ENCODE measurements at places on chromosomes 5 and 9. TPM values are rescaled to one million over a fixed set of nuclear protein-coding genes. Genes with fewer than 3 reads are reported as not detected.

DNA sequence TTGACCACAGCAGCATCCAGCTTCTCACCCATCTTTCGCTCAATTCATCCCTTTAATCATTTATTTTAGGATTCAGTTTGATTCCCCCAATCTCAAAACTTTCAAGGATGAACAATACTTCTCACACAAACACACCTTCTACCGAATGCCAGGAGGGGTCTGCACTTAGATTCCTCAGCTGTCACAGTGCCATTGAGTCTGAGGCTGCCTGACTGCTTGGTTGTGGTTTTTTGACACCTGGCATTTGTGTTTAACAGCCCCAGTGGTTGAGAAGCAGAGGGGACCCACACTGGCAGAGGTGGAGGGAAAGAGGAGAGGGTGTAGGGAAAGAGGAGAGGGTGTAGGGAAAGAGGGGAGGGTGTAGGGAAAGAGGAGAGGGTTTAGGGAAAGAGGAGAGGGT is 54.9 kb downstream of the PALM2AKAP2 start:
- no peak for DNase-seq

BTNL9 gene
- 27.2 TPM for total RNA-seq

PTPRD gene
- 5.4 TPM for total RNA-seq

SH3TC2 gene
- total RNA-seq, result 2.3 TPM

TYRP1 gene
- total RNA-seq, result not detected

GRCh38 chr5:172407241-172407691 is 47.1 kb downstream of the SH3PXD2B start:
- DNase-seq, result no peak

DNA sequence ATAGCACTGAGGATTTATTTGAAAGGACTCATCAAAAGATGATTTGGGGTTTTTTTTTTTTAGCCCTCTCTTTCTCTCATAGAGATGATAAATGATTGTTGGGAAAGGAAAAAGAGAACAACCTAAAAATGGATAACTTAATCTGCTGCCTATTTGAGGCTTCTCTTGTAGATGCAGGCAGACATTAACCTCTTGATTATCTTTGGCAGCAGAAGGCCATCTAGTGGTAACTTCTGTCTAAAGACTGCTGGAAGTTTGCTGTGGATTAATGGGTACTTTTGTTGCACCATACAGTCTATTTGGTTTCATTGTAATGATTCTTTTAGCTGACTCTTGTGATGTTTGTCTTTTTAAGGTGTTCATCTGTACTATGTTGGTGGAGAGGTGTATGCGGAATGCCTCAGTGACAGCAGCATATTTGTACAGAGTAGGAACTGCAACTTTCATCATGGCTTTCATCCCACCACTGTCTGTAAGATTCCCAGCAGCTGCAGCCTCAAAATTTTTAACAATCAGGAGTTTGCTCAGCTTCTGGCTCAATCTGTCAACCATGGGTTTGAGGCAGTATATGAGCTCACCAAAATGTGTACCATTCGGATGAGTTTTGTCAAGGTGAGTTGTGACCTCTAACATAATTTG is 18.8 kb downstream of the SMIM32 start:
- DNase-seq, result no peak

SLC36A1 gene
- 10.8 TPM for total RNA-seq

- no peak for DNase-seq
Observed at GRCh38 chr9:76510041-76510440, 51.1 kb downstream of the GCNT1 start.

TMEM215 gene
- not detected for total RNA-seq

- peak; percentile 87 for DNase-seq
Observed at GRCh38 chr9:133335924-133336811, at the start of gene SURF6. Gene SURF6 (minus strand): TSS chr9:133336188. CDS start chr9:133336132, 56 bp downstream.

DNA sequence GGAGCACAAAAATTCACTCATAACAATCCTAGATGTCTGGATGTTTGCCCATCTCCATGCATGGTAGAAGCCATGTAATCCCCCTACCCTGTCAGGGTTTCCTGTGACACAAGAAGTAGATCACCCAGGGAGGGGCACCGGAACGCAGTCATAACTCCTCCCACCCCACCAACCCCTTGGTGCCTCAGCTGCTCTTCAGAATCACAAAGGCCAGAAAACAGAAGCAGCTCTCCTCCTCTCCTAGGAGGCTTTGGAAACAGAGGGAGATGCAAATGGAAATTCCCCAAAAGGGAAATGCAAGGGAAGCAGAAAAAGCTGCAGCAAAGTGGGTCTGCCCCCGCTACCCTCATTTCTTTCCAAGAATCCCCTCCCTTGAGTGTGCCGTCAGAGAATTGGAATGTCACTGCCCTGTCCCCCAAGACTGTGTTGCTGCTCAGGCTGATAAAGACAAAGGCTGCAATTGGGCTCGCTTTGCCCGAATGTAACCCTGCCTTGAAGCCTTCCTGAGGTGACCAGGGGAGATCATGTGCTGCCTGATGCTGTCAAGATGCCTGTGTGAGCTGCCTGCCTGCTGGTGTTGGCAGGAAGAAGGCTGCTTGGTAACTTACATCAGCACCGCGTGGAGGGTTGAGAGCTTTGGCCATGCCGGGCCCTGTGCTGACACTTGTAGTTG is 65.5 kb upstream of the ABCA1 start:
- DNase-seq, result peak; percentile 52

DNA sequence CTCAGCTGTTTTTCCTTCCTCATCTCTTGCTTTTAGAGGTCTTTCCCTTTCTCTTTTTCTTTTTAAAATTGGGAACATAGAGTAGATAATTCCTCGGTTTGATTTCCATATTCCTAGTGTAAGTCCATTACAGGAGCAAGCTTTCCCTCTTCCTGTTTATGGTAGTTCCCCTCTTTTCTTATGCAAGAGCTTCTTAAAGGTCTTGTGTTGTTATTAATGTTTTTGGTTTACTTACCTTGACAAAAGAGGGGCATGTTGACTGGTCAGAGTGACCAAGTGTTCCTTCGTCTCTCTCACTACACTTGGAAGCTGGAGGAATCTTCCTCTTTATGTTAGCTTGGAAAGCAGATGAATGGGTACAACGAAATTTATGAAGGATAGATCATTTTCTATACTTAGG is 8.3 kb downstream of the ATG10 start:
- no peak for DNase-seq

- no peak for DNase-seq
Observed at GRCh38 chr5:42800748-42801330, 10.9 kb downstream of the SELENOP start.

DNA sequence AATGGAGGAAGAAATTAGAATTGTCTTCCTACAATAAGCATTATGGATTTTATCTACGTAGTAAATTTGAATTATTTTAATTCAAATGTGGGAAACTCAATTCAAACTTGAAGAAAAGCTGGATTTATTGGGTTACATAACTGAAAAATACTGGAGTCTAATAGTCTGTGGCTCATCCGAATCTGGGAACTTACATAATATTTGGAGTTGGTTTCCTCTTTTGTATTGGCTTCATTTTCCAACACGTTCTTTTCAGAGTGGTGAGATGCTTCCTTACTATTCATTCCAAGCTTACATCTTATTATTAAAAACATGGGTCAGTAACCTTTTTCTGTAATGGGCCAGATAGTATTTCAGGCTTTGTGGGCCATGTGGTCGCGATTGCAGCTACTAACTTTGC is 164.8 kb downstream of the ARHGAP26 start:
- no peak for DNase-seq

DNA sequence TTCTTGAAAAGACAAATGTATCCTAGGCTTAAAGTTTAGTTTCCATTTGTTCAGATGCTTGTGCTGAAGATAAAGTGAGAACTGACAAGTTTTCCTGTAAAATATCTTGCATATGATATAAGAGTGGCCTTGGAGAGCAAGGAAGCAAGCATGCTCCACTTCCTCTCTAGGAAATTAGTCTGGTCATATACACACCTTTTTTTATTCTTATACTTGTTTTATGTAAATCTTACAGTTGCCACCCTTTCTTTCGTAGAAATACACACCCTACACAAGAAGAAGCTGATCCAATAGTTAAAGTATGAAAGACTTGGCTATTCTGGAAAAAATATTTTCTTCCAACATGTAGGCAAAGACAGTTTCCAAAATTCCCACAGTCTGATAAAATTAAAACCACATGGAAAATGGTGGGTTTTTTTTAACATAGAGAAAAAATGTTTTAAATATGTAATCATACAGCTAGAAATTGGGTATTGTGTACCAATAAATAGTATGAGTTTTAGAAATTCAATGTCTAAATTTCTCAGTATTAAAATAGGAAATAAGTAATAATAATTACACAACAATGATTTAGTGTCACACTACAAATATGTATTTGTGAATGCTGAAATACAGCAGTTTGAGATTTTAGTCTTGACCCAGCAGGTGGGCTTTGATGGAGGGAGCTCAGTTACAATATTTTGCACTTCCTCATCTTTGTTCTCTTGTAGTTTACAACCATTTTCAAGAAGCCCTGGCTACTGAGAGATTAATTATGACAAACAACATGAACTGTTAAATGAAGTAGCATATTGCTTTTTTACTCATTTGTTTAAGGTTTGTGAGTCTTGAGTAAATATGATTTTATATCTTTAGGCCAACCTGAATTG is 185.7 kb upstream of the GNA14 start:
- DNase-seq, result no peak

ODF2 gene
- 27.9 TPM for total RNA-seq

PCDHB2 gene
- 9.8 TPM for total RNA-seq

SPATA31E1 gene
- total RNA-seq, result not detected

DNA sequence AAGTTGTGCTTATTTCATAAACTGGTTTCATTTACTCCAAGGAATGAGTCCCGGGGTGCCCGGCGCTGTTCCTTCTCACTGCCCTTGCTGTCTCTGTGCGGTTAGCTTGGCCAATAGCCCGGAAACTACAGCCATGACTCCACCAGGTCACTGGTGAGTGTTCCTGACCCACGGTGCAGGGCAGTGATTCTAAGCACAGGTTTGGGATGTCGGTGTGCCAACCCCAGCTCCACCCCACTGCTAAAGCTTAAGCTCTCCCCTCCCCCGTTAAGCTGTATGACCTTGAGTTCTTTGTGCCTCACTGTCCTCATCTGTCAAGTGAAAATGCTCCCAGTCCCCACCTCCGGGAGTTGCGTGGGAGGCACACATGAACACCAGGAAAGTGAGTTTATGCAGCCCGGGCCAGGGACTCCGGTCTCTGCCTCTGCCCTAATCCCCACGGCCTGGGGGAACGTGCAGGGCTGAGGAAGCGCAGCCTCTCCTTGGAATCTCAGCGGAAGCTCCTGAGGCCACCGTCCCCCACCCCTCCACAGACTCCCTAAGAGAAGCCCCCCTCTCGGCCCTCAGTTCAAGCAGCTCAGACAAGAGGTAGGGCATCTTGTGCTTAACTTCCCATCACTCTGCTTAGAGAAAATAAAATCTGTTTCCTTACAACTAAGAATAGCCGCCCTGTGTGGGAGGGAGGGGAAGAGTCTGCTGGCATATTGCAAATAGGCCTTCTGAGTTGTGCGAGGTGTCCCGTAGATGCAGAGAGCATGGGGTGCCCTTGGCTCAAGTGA is 92.0 kb upstream of the RAI14 start:
- no peak for DNase-seq

DNA sequence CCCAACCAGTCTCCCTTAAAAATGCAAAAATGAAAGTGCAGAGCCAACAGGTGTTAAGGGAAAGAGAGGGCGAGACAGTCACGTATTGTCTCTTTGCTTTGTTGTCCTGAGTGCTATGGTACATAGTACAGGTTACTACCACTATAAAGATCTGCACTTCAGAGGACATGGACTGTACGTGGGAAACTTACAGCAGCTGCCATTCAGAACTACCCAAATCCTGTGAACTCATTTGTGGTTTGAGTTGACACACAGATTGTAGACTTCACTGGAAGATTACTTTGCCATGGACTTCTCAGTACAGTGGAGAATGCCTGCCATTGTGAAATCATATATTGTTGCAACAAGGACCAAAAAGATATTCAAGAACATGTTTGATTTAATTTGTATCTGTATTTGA is 34.8 kb downstream of the FBXO38 start:
- no peak for DNase-seq

SPATA31D4 gene
- not detected for total RNA-seq

QRFP gene
- not detected for total RNA-seq

DNA sequence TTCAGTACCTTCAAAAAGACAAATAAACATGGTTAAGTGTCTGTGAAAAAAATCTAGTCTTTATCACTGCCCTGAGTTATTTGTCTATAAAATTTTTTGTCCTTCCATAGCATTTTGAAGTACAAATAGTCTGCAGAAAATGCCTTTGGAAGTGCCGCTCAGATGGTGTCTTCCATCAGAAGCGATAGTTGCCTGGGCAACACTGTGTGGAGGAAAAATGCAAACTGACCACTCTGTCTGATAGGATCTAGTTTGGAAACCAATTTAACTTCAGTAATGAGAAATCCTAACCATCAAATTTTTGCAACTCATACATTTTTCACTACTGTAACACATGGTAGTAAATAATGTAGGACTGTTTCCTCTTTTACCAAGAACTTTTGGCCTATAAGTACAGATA is 449.9 kb downstream of the PRELID2 start:
- DNase-seq, result no peak

- DNase-seq, result no peak
Observed at GRCh38 chr5:54719384-54720283, 202.1 kb downstream of the SNX18 start.

DNA sequence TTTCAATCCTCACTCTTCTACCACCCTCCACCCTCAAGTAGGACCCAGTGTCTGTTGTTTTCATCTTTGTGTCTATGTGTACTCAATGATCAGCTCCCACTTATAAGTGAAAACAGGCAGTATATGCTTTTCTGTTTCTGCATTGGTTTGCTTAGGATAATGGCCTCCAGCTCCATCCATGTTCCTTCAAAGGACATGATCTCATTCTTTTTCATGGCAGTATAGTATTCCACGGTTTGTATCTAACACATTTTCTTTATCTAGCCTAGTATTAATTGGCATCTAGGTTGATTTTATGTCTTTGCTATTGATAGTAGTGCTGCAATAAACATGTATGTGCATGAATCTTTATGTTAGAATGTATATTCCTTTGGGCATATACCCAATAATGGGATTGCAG is 259.8 kb upstream of the KIF2A start:
- no peak for DNase-seq

FOXD4L6 gene
- not detected for total RNA-seq

GRCh38 chr9:127887792-127888191 is 10.3 kb upstream of the AK1 start:
- no peak for DNase-seq

- DNase-seq, result no peak
Observed at GRCh38 chr5:16615741-16616535, 859 bp downstream of the RETREG1 start.

- DNase-seq, result no peak
Observed at GRCh38 chr5:78221964-78222451, 72.5 kb downstream of the AP3B1 start.

SLC2A6 gene
- 1.8 TPM for total RNA-seq

All from breast epithelium (tissue), 4 donors.